ENCODE measurements at places on chromosomes 3 and 15.
A peak's percentile ranks its signal among the peaks of the same experiment; 100 is the strongest.

GRCh38 chr15:79967298-79968182, 3.5 kb downstream of the BCL2A1 start:
- no peak for DNase-seq

- no peak for DNase-seq
Measured at GRCh38 chr15:85581495-85581894, 201.1 kb downstream of the AKAP13 start.

DNA sequence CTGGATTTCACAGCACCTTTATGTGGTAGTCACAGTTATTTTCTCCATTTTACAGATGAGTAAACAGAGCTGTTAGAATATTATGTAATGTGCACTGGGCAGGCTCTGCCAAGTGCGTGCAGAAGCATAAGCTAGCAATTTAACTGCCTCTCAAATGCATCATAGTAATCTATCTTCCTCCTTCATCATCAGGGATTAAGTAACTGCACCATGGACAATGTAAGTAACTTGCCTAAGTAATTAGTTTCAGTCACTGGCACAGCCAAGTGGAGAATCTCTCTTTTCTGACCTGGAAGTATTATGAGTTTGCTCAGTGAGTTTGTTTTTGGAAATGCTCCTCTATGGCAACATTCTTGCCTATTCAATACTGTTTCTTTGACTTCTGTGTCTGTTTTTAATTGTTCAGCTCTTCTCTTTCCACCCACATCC, 260.5 kb downstream of the PTPRG start:
- peak; percentile 48 for DNase-seq

DNA sequence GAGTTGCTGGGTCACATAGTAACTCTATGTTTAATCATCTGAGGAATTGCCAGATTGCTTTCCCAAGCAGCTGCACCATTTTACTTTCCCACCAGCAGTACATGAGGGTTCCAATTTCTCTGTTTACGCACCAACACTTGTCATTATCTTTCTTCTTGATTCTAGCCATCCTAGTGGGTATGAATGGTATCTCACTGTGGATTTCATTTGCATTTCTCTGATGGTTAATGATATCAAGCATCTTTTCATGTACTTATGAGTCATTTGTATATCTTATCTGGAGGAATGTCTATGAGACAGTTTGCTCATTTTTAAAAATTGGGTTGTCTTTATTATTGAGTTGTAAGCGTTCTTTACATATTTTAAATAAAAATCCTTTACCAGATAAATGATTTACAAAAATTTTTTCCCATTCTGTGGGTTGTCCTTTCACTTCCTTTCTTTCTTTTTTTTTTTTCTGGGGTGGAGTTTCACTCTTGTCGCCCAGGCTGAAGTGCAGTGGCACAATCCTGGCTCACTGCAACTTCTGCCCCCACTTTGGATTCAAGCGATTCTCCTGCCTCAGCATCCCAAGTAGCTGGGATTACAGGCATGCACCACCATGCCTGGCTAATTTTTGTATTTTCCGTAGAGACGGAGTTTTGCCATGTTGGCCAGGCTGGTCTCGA, 8.9 kb upstream of the SGO1 start:
- no peak for DNase-seq

GRCh38 chr3:192106543-192106942, 620.8 kb downstream of the FGF12 start:
- no peak for DNase-seq

DNA sequence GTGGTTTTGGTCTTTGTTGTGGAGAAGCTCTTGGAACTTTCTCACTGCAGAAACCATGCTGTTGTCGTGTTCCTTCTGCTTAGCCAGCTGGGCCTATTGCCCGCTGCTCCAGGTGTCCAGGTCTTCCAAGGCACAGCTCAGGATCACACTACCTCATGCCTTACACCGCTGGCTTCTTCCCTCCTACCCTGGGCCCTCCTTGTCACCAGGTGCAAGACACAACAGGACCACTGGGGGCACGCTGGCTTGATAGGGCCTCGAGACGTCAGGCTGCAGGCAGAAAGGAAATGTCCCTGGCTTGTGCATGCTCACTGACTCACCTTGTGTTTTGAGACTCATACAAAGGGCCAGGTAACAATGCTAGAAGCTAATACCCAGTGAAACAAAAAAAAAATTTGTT, 32.3 kb downstream of the PAQR9 start:
- DNase-seq = no peak

DNA sequence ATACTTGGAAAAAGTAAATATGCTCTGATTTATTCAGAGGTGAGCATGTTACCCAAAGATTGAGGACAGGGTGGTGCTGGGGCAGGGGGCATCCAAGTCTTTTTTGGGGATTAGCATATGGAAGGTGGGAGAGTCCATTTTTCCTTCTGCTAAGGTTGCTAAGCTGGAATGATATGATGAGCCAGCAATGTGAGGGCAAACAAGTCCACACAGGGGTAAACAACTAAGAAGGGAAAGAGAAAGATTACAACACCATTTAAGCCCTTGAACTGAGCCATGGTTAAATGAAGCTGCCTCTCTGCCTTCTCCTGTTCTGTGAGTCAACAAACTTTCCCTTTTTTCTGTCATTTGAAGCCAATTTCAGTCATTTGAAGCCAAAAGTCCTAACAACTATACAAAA, 89.0 kb downstream of the RPL22L1 start:
- no peak for DNase-seq

DNA sequence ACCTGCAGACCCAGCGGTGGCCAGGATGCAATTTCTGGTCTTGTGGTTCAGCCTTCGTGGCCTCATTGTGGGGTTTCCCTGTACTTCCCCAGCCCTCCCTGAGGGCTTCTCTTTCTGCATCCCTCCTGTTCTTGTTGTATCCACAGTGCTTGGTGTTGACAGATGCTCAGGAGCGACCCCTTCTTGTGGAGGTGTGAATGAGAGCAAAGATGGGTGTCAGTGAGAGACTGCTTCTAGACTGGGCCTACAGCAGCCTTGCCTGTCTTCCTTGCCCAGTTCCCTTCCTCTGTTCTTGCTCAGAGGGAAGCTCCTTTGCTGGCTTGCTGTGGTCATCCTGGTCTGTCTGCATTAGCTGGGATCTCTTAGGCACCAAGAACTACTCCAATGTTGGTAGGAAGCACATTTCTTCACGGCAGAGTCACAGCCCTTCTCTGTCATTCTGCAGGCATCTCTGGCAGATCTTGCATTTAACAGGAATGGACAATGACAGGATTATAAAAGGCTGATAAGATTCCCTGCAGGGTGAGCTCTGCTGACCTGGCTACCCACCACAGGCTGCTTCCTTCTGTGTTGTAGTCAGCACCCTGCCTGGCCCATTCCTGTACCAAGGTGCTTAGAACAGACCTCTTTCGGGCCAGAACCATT, 317.8 kb upstream of the C2CD4B start:
- DNase-seq = peak; percentile 62

All from fibroblast of skin of scalp (primary cell).